ENCODE measurements at places on chromosomes 4 and X.

DNA sequence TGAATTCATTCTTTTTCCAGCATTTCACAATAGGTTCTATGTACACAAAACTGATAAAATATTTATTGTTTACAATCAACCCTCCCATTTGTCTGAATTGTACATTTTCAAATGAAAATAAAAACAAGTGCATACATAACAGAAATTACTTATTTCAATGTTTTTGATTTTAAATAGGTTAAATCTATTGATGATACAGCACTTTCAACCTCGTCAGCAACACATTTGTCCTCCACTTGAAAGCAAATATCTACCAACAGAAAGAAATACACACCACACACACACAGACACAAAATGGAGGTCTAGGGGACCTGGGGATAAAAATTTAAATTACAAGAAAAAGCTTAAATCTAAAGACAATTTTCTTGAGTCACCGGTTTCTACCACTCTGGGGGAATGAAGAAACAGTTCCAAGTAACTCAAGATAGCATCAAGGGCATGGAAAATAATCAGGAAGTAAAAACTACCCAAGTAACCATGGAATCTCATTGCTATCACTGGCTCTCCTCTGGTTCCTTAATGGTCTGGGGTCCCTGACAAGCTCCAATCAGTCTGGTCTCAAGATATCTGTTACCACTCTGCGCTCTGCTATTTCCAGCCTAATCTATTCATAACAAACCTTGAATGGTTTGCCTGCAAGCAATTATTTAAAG lies 27.6 kb downstream of the ANKRD17 start:
- no peak for DNase-seq

DNA sequence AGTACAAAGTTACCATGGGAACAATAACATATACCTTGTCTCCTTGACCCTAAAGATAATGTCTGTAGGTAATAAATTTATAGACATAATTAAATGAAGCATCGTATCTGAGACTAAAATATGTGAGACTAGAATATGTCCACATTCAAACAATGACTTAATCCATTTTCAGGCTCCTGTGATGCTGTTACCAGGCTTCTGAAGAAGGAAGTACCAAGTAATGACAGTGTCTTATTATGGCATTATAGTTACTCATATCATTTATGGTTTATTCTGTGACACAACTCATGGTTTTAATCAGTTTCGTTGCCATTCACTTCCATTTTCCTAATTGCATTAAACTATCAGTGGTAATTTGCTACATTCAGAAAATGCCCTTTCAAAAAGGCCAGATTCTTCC lies 100.6 kb upstream of the GPM6B start:
- DNase-seq = no peak

DNA sequence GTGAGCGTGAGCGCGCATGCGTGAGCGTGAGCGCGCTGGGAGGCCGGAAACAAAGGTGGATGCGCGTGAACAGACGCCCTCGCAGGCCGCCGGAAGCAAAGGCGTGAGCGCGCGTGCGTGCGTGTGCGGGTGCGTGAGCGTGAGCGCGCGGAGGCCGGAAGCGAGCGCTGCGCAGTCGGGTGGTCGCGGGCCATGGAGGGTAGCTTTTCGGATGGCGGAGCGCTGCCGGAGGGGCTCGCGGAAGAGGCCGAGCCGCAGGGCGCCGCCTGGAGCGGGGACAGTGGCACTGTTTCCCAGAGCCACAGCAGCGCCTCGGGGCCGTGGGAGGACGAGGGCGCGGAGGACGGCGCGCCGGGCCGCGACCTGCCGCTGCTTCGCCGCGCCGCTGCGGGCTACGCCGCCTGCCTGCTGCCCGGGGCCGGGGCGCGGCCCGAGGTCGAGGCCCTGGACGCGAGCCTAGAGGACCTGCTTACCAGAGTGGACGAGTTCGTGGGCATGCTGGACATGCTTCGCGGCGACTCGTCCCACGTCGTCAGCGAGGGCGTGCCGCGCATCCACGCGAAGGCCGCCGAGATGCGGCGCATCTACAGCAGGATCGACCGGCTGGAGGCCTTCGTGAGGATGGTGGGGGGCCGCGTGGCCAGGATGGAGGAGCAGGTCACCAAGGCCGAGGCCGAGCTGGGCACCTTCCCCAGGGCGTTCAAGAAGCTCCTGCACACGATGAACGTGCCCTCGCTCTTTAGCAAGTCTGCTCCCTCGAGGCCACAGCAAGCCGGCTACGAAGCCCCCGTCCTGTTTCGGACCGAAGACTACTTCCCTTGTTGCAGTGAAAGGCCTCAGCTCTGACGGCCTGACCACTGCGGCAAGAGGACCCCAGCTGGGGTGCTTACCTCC lies at the start of gene BLOC1S4:
Gene BLOC1S4 (plus strand): TSS at position 157 of the 894 bp plus-strand sequence. CDS start 36 bp downstream, at position 193.
- DNase-seq = peak; percentile 80

GRCh38 chr4:100960232-100960631 lies 387.1 kb downstream of the PPP3CA start:
- DNase-seq = no peak

DNA sequence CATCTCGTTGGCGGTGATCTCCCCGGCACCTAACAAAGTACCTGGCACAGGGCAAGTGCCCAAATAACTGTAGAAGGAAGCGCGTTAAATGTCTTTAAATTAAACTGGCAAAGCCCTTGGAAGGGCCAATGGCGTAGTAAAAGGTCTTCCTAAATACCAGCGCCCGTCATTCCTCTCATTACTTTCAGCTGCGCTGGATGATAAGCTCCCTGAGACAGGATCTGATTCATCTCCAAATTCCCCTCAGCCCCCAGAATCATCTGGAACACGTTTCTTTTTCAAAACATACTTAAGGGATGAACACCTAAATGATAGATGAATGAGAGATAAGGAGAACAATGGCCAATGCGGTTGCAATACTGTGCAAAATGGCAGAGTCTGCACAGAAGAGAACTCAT lies 95.1 kb downstream of the AFAP1 start:
- no peak for DNase-seq

GRCh38 chr4:26859762-26860156 lies 882 bp upstream of the STIM2 start:
- no peak for DNase-seq

- DNase-seq = no peak
Measured at GRCh38 chrX:39070009-39070408, 268.8 kb downstream of the MID1IP1 start.
